ENCODE measurements at places on chromosomes 3 and 15. TPM values are rescaled to one million over a fixed set of nuclear protein-coding genes. Genes with fewer than 3 reads are reported as not detected.

Gene AVEN
- 14.2 TPM for total RNA-seq

Gene KBTBD8
- 0.77 TPM for total RNA-seq

Gene SKIC8
- total RNA-seq, result 68.8 TPM

Gene GOLGA6L9
- total RNA-seq, result 1.7 TPM

Gene PLA2G4E
- total RNA-seq, result not detected

Gene PPP1R14D
- total RNA-seq, result not detected

Gene NTRK3
- total RNA-seq, result not detected

Gene UNC45A
- 124 TPM for total RNA-seq
